ENCODE measurements at places on chromosomes 13 and 19.

GRCh38 chr13:46383383-46383782 is 3.7 kb downstream of the RUBCNL start:
- DNase-seq: no peak

GRCh38 chr13:112014857-112015256 is 52.1 kb upstream of the SOX1 start:
- no peak for DNase-seq

DNA sequence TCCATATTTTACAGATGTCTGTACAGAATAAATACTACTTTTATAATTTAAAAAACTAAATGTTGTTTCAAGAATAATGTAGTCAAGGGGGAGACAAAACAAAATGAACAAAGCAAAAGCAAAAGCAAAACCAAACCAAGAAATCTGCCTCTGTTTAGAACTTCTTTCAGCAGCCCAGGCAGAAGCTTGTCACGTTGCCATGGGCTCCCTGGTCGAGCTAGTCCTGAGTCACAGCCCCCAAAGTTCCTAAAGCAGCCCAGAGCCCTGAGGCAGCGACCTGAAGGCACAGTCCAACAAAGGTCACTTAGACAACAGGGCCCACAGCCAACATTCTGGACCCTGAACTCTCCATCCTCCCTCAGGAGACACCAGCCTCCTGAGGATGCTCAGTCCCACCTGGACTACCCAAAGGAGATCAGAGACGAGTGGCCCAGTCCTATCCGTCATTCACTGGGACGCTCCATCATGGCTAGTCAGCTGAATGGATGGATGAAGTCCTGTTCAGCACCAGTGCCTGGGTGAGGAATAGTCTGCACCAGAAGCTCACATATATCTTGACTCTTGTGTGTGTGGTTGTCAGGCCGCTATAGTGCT is 41.7 kb downstream of the SIAH3 start:
- no peak for DNase-seq

- DNase-seq: no peak
These were observed 493.3 kb downstream of the RFC3 start for GRCh38 chr13:34311251-34311650.

DNA sequence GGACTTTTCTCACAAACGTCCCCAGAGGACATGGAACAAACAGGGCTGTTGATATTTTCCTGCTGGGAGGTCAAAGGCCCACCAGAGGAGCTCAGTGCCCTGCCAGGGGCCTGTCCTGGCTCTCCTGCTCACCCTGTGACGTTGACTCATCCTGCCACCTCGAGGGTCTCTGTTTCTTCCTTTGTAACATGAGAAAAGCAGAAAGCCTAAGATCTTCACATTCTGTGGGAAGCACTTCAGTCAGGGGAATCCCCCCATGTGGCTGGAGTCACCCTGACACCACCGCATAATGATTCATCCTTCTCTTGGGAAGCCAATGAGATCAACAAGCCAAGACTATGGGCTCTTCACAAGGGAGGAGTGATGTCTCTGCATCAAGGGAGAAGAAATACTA is 147.9 kb downstream of the KATNAL1 start:
- DNase-seq: no peak

- DNase-seq: no peak
These were observed 1479.2 kb downstream of the UQCRFS1 start for GRCh38 chr19:27733551-27734266.

DNA sequence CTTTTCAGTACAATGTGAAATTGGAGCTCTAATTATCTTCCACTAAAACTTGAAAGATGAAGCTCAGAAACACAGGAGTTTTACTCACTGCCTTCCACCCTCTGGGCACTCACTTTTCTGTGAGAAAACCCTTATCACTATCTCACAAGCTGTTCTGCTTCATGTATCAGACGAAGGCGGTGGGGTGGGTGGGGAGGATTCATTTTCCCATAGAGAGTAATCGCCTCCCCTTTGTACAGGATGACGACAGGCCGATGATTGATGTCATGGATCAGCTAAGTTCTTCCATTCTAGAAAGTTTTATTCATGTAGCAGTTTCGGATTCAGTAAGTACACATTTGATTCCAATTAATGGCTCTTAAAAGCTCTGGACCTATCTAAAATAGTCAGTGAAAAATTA is 139.9 kb downstream of the ZAR1L start:
- DNase-seq: no peak

DNA sequence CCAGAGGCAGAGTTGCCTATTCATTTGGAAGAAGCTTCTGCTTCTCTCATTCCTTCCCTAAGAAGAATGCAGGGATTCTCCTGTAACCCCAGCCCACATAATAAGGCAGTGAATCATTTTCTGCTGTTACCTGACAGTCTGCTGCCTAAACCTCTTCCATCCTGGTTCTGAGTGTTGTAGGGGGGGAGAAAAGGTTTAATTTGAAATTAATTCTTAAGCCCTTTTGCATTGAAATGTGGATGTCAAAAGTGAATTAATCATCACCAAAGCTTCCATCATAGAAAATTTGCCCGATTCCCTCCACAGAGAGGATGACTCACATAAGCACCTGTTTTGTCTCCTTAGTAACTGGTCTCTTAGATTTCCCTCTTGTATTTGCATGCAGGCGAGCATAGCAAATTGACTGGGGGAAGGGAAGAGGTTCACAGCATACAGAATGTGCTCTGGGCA is 146.7 kb upstream of the FNDC3A start:
- no peak for DNase-seq

GRCh38 chr13:32045982-32046785 is 14.6 kb downstream of the FRY start:
- peak; percentile 98 for DNase-seq

- no peak for DNase-seq
These were observed 1.2 kb downstream of the ZNF347 start for GRCh38 chr19:53157626-53158025.
